ENCODE measurements at places on chromosomes 5 and 9.

GRCh38 chr5:176132471-176133288 is 105.5 kb upstream of the SIMC1 start:
- no peak for DNase-seq

DNA sequence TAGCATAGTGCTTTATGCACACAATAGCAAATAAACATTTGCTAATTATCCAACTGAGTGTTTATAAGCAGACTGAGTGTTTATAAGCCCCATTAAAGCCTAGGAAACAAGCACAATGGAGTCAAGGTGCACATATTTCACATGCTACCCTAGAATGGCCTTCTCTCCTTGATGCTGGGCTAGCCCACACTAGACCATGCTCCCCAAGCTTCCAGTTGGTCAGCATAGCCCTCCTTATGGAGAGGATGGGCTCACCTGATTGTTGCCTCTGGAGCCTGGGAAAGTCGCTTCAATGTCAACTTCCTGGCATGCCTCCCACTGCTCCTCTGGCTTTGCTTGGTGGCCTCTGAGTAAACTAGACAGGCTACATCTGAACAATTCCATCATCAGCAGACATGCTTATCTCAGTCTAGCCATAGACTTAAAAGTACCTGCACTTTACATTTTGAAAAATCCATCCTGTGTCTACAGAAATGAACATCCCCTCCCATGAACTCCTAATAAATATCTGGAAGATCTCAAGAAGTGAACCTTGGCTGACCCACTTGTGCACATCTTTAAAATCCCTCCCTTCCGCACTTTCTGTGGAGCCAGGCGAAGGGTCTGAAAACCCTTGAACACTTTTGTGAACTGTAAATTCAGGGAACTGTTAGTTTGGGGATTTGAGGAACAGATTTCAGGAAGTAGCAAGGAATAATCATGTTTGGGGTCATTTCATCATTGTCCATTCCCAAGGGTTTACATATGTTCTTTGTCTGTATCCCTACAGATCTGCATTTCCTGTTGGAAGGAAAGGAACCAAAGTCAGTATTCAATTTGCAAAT is 486.6 kb downstream of the ARHGEF28 start:
- DNase-seq = no peak

DNA sequence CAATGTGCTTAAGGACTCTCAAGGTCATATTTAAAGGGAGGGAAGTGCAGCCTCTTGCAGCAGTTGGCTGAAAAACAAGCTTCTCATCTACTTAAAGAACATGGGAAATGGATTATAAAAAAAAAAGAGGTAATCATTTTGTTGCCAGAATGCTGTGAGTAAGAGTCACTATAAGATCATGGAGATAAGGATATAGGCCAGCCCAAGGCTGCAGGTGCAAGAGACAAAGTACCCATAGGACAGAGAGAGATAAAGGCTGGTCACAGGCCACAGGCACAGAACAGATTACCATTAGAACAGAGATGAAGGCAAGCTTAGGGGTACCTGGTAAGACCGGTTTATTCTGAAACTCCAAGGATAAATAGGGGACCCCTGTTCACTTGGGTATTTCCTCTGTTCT is 70.5 kb downstream of the CDKN2A start:
- DNase-seq = no peak

- DNase-seq = no peak
Observed at GRCh38 chr5:171702135-171702770, 83.4 kb upstream of the SMIM23 start.

DNA sequence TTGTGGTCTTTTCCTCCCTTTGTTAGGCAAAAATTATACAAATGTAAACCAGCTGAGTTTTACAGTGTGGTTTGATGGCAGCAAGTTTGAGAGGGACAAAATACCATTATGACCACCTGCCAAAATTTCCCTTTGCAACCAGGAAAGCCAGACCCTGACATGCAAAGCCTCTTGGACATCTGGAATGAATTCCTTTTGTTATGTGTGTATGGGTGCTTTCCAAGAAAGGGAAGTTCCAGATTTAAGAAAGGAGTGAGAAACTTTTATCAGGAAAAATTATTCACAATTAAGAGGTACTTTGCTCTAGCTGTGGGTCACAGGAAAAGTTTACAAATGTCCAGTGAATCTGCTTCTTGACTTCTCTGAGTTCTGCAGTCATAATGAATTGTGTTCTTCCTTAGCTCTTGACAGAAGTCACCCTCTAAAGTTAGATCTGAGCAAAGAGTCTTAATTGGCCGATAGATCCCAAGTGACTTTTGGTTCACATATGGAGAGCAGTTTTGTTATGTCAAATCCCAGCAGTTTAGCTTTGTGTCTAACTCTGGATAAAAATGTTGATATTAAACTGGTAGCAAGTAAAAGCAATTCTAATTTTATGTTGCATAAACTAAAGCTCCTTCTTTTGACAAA is 295.9 kb upstream of the ZNF608 start:
- no peak for DNase-seq

GRCh38 chr5:133933670-133934295 is 34.6 kb downstream of the C5orf15 start:
- DNase-seq = no peak

DNA sequence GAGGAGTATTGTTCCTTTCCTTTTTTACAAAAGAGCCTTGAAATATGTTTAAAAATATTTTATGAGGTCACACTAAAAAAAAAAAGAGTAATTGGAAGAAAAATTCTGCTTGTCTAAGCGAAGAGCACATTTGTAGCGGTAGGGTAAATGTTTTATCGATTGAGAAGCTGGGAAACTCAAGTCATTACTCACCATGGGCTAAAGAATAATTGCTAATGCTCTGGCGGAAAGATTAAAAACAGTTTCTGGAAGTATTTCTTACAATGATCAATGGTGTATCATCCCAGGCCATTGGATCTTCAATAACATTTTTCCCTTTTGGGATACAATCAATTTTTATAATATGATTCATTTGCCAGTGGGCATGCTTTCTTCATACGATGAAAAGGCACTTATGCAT is 450.0 kb downstream of the RASEF start:
- DNase-seq = no peak

DNA sequence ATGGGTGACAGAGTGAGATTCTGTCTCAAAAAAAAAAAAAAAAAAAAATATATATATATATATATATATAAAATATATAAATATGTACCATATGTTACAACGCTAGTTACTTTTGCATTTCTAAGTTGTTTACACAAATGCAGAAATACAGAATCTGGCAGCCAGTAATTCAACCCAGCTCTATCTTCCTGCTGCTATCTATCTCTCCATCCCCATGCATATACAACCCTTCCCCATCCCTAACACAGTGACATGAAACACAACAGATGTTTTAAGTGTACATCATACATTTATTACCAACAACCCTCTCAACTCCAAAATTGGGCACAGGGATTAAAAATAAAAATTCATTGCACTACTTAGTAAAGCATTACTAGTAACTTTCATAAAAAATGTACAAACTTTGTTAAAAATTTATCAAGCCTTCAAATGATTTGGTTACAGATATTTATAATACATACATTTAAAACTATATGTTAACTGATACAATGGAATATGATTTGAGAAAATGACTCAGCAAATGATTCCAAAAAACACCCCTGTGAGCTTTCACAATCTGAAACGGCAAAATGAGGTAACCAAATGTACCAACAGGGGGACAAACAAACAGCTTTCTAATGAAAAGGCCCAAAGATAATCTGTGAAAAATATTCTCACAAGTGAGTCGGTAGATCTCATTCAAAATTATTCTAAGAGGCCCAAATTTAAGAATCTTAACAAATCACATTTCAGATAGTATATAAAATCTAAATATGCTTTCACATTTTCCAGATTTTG is 63.8 kb downstream of the RNF38 start:
- no peak for DNase-seq
